ENCODE measurements at places on chromosomes 5 and 9.

- peak; percentile 27 for DNase-seq
Measured at GRCh38 chr9:117706421-117707116, 2.4 kb downstream of the TLR4 start.

DNA sequence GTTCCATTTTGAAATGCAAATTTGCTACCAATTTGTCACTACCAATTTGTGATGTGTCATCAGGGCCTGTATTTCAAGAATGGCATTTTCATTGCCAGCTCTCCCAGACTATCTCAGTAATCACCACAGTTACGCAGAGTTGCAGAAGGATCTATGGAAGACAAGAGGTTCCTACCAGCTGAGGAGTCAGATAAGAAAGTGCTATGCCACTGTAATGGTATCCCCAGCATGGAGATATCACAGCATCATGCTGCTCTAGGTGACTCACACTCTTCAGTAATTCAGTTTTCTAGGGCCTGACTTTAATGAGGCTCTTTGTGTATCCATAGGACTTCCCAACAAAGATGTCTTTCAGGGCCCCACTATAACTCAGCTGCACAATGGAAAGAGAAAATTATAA lies 490.3 kb downstream of the ARHGEF28 start:
- DNase-seq = no peak

DNA sequence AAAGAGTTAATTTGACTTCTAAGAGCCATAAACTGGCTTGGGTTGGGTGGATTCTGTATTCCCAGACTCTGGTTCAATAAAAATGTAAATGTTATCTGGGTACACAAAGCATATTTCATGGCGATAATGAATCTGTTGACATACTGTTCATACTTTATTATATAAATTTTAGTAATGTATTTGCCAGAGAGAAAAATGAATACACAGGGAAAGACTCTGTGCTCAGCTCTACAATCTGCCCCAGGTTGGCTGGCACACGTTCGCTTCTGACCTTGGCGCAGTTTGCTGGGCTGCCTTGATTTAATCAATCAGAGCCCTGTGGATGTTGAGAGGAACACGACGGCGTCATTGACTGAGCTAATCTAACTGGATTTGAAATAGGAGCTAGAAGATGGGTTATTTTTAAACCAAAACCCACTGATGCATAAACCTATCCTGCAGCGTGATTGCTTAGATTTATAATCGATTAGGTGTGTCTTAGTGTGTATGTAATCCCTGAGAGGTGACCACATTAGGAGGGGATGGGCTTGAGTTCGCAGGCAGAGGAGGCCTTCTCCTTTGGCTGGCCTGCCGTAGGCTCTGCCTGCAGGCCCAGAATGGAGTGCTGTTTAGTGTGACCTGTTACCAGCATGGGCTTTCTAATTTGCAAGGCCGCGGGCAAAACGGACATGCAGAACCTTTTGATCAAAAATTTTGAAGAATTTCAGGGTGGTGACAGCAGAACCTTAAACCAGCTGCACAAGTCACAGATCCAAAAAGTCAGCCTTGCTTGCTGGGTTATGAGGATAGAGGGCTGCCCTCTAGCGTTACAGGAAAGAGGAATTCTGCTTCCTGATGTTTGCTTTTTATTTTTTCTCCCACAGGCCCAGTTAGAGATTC lies 3.9 kb upstream of the ADCY2 start:
- peak; percentile 1 for DNase-seq

DNA sequence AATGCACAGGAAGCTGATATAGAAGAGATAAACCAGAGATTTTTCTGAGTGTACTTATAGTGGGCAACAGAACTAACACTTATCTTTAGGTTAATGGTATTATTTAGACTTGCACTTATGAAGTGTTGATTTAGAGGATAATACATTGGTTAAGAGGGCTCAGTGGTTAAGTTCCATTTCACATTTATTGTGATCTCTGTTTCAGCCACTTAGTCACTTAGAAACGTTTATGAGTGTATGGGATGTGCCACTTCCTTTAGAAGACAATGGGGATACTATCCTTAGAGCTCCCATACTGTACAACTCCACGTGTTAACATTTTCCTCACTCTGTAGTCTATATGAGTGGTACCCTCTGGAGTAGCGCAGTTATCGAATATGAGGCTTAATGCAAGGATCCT lies 57.5 kb downstream of the PIP5K1B start:
- no peak for DNase-seq

GRCh38 chr5:112306956-112307355 lies 112.1 kb downstream of the EPB41L4A start:
- no peak for DNase-seq

DNA sequence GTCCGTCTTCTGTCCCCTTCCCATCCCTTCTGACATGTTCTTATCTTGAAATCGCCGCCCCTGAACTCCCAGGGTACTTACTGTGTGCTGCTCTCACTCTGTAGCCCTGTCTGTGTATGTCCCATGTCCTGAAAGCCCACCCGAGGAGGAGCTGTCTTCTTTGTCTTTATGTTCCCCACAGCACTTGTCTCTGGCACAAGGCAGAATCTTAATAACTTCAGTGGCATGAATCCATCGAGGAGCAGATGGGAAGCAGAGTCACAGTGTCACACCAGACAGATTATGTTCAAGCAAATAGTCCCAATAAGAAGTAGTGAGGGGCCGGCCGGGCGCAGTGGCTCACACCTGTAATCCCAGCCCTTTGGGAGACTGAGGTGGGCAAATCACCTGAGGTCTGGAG lies 29.7 kb upstream of the LTC4S start:
- no peak for DNase-seq

DNA sequence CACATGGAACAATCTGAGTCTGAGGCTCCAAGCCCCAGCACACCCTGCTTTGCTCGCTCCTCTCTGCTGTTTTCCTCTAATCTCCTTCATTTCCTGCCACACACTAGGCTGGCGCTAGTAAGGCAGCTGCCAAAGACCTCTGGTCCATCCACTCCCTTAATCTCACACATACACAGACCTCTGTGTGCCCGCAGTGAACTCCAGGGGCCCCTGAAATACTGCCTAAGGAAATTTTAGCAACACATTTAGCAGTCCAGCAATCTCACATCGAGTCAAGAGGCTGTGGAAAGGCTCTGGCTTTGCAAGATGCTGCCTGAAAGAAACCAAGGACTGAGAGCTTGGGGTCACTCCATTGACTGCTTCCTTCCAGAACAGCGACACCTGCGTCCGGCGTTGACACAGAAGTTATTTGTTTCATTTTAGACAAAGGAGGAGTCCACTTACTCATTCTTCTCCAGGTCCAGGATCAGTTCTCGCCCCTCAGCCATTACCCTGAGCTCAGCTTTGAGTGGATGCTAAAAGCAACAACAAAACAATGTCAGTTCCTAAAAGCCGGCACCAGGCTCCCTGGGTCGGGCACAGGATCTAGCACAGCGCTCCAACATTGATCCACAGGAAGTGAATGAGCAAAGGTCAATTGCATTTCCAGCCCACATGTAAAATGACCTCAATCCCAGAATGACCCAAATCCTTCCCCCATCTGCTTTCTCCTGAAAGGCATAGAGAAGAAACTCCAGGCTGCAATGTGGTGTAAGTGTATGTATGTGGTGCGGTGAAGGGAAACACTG lies 11.5 kb downstream of the ADAM19 start:
- no peak for DNase-seq

DNA sequence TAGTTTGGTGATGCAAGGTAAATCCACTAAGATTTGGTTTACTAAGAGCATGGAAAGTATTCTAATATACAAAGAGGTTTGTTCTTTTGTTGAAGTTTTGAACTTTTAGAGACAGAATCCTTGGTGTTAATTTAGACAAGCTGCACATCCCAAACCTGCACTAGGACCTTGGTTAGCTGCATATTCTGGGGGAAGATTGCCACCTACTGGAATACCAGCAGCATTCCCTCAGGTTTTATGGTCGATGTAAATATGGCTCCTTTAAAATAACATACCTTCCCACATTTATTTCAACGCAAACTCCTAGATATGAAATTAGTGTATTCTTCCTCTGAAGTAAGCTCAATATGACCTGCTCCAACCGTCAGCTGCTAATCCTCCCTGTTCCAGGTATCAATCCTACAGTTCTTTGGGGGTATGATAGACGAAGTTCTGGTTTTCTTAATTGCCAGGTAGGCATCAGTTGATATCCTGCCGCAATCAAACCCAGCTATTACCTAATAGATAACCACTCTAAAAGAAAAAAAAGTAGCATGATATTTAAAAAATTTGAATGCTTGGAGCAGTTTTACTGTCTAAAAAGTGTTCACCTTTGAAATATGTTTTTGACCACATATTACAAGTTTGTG lies 624.1 kb downstream of the ISL1 start:
- peak; percentile 21 for DNase-seq

DNA sequence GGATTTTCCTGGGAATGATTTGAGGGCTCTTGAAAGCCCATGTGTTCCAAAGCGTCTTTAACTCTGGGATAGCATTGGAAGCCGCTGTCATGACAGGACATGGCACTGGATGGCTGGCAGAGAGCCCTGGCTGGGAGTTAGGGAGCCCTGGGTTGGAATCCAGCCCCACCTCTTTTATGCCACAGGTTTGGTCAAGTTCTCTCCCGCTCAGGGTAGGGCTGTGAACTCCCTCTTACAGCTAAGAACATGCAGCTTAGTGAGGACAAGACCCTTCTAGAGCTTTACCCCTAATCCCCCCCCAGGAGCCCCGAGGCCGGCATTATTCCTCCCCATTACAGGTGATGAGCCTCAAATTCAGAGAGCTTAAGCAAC lies 37.2 kb downstream of the OLFML2A start:
- DNase-seq = no peak

DNA sequence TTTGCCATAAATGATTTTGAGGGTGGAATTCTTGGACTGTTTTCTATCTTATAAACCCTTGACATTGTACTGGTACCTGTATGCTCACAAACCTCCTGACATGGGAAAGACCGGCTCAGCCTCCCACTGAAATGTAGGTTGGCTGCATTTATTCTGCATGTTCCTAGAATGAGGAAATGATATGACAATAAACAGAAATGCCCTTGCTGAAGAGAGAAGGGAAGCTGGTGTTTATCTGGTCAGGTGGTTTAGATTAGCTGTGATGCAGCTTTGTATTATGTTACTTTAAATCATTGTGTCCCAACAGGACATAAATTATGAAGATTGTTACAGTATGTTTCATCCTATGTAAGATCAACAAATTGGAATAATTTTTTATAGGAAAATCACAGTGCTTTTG lies 23.1 kb upstream of the CATSPER3 start:
- no peak for DNase-seq

- DNase-seq = no peak
Measured at GRCh38 chr9:123686131-123686828, 243.6 kb downstream of the DENND1A start.

DNA sequence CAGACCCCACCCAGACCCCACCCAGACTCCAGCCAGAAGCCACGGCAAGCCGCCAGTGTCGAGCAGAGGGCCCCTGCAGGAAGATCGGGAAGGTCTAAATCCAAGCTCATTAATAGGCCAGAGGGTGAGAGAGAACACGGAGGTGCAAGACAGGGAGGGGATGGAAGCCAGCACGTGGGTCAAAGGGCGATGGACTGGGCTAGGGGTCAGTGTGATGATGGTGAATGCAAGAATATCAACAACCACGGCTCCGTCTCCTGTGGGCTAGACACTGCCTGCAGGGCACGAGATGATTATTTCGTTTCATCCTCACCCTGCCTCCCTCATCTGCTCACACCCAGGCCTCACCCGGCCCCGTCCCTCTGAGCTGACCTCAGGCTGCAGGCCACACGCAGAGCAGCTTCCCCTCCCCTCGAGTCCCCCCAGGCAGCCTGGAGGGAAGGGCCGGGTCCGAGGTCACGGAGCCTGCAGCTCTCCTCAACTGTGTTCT lies 122.0 kb downstream of the COL23A1 start:
- no peak for DNase-seq

- no peak for DNase-seq
Measured at GRCh38 chr9:107734256-107735013, 244.9 kb upstream of the KLF4 start.

GRCh38 chr5:15353086-15353645 lies 146.8 kb upstream of the FBXL7 start:
- DNase-seq = no peak

GRCh38 chr5:172102913-172103626 lies 85.0 kb downstream of the STK10 start:
- no peak for DNase-seq

DNA sequence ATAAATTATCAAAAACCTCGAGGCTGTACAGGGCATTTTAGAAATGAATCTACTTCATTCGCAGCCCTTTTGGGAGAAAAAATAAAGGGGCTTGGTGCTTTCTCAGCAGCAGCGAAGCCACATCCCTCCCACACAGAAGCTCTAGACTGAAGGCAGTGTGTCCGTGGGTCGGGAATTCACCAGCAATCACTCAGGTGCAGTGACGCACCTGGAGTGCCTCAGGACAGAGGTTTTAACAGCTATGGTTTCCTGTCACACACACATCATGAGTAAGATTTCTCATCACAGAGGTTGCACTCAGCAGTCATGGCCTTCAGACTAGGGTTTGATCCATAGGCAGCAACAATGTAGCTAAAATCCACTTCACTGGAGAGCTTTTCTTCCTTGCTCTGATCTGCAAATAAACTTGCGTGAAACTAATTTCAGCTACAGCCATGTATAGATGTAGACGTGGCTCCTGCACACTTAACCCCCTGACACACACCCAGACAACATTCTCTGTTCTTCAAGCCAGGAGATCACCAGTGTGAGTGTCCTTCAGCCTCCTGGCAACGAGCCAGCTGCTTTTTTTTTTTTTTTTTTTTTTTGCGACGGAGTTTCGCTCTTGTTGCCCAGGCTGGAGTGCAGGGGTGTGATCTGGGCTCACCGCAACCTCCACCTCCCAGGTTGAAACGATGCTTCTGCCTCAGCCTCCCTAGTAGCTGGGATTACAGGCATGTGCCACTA lies 34.8 kb downstream of the DYNC2I2 start:
- no peak for DNase-seq

- peak; percentile 53 for DNase-seq
Measured at GRCh38 chr5:127746756-127747155, 43.6 kb downstream of the CCDC192 start.

DNA sequence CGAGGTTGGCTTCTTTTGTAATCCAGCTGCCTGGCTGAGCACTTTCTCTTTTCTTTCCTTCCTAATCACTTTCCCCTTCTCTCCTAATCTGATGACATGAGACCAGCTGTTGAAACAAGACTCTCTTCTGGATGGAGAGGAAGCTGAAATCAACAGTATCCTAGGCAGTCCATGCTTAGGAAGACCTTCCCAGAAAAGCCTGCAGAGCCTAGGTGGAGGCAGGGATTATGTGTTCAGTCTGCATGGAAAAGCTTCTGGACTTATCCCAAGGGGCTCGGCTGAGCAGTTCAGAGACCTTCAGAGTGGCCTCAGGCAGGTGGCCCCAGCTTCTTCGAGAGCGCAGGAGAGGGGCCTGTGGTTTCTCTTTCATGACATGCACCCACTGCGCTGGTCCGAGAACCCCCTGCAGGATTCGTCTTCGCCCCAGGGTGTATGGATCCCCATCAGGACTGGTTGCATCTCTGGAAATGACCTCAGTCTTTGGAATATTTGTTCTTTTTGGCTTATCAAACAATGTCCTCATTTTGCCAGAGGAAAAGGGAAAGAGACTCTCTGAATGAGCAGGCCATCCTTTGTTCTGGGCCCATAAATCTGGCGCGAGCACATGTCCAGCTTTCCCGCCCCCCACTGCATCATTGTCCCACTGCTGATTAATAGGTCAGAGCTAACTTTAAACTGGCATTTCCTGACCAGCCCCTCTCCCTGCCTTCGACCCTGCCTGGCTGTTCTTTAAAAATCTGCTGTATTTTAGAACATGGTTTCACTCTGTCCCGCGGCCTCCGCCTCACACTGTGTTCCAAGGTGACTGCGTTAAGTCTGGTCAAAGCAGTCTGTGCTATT lies 177.9 kb upstream of the KLF4 start:
- DNase-seq = no peak
